ENCODE measurements at places on chromosomes 2 and 18.

GRCh38 chr2:197137826-197138477, 172.6 kb downstream of the ANKRD44 start:
- no peak for DNase-seq

- no peak for DNase-seq
These were observed 29.7 kb downstream of the CARF start for GRCh38 chr2:202941771-202942170.

GRCh38 chr18:36095936-36096519, 28.7 kb upstream of the RPRD1A start:
- DNase-seq = no peak

GRCh38 chr2:236343400-236344161, 79.4 kb upstream of the ASB18 start:
- DNase-seq = peak; percentile 26

GRCh38 chr2:219578811-219579613, 6.9 kb downstream of the INHA start:
- DNase-seq = no peak

- no peak for DNase-seq
These were observed 164.5 kb upstream of the DNMT3A start for GRCh38 chr2:25506226-25506625.

DNA sequence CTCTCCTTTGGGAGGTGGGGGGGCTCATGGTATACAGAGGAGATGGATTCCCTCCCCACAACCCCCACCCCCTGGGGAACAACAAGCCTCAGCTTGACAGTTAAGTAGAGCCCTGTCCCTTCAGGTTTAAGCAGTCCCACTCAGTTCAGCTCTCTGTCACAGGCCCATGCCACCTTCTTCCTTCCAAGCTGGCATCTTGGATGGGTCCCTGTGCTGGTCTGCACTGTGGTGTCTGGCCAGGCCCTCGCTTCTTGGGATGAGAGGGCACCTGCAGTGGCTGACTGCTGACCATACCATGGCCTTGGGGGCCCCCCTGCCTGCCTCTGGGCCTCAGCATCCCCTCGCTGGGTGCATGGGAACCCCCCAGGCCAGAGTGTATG, 20.4 kb upstream of the GPR17 start:
- DNase-seq = peak; percentile 6

- DNase-seq = no peak
These were observed 8.3 kb upstream of the IL1R2 start for GRCh38 chr2:101983486-101983885.

DNA sequence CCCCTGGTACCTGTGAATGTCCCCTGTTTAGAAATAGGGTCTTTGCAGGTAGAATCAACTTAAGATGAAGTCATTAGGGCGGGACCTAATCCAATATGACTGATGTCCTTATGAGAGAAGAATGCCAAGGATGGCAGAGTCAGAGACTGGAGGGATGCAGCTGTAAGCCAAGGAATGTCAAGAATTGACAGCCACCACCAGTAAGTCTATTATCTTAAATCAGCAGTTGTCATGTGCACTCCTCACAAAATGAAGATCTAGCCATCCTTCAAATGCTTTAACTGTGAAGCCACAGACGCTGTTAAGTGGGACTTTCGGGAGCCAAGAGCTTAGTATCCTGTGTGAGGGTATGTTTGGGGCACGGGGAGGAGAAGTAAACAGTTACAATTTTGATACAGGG, 83.2 kb downstream of the ITGA4 start:
- no peak for DNase-seq

Data from T-helper 2 cell (primary cell).